ENCODE measurements at places on chromosomes 4 and X. TPM values are rescaled to one million over a fixed set of nuclear protein-coding genes. Genes with fewer than 3 reads are reported as not detected.

Gene GATA1
- total RNA-seq, result not detected

Gene TAF7L
- total RNA-seq, result 0.08 TPM

Gene MSX1
- 10.1 TPM for total RNA-seq

Gene HSFX4
- total RNA-seq, result not detected
